ENCODE measurements at places on chromosomes 4 and X.
A peak's percentile ranks its signal among the peaks of the same experiment; 100 is the strongest.

DNA sequence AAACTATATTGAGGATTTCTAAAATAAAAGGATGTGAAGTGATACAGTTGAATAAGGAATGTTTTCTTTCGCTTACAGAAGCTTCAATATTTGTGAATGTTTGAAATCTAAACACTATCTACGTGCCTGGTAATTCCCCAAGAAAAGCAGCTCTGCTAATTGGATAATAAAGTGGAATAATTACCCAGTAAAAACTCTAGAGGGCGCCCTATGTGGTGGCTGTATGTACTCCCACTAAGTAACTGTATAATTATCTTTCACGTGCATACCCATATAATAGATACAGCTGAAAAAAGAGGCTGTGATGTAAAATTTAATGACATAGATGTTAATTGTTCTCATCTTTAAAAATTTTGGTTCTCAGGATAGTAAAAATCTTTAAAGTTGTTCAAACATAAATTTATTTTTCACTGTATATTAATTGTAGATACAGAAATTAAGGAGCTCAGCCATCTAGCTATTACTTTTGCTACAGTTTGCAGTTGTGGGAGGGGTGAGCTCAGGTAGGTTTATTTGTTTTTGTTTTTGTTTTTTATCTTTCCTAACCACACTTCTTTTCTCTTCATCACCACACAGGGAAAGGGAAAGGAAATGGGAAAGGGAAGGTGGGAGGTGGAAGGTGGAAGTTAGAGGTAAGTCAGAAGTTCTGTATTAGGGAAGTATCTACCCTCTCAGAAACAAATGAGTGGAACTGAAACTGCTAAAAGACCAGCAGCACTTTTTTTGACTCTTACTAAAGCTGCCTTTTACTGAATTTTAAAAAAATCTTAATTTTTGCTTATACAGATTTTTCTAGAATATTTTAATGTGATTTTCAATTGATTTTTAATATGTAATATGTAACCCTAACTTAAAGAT, 151.7 kb upstream of the RPS6KA6 start:
- no peaks in the 10 kb centered on the region for H3K36me3 ChIP-seq
- H3K4me3 ChIP-seq, result no peak overlapping the region
- no peak for DNase-seq
- no peaks in the 10 kb centered on the region for H3K4me1 ChIP-seq
- no peak overlapping the region for H3K27ac ChIP-seq

- DNase-seq, result no peak
- peaks cover 4% of the 10 kb centered on the region for H3K4me1 ChIP-seq
- H3K27me3 ChIP-seq, result no peaks in the 10 kb centered on the region
These were observed 45.5 kb upstream of the XIAP start for GRCh38 chrX:123814343-123814742.

GRCh38 chrX:2677764-2678163, 13.3 kb upstream of the CD99 start:
- no peak for DNase-seq
- no peak overlapping the region for H3K4me3 ChIP-seq
- no peaks in the 10 kb centered on the region for H3K36me3 ChIP-seq
- H3K4me1 ChIP-seq, result peaks cover 3% of the 10 kb centered on the region

- no peaks in the 10 kb centered on the region for H3K27me3 ChIP-seq
- H3K36me3 ChIP-seq, result peaks cover 19% of the 10 kb centered on the region
- no peak for DNase-seq
- no peak overlapping the region for H3K4me3 ChIP-seq
- H3K27ac ChIP-seq, result no peak overlapping the region
These were observed 95.0 kb downstream of the NYX start for GRCh38 chrX:41542135-41542534.

DNA sequence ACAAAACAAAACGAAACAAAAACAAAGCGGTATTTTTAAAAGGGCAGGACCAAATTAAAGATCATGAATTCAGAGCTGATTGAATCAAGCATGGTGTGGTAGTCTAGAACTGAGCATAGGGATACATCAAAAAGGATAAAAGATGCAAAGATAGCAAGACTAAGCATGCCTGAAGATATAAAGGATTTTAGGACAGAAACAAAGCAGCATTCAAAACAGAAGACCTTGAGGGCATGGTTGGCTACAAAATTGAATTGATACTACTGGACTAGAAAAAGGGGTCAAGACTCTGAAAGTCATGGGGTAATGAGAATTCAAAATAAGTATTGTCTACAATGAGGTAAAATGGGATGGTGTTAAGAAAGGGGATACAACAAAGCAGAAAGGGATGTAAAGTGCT, 41.6 kb downstream of the RAB33A start:
- peaks cover 38% of the 10 kb centered on the region for H3K36me3 ChIP-seq
- no peak overlapping the region for H3K4me3 ChIP-seq
- peaks cover 24% of the 10 kb centered on the region for H3K4me1 ChIP-seq
- H3K27ac ChIP-seq, result peak overlapping the region; percentile 44

- no peak overlapping the region for H3K4me3 ChIP-seq
- H3K27me3 ChIP-seq, result peaks cover 3% of the 10 kb centered on the region
- H3K4me1 ChIP-seq, result peaks cover under 1% of the 10 kb centered on the region
- DNase-seq, result no peak
These were observed 14.4 kb upstream of the CXCL8 start for GRCh38 chr4:73725985-73726384.

DNA sequence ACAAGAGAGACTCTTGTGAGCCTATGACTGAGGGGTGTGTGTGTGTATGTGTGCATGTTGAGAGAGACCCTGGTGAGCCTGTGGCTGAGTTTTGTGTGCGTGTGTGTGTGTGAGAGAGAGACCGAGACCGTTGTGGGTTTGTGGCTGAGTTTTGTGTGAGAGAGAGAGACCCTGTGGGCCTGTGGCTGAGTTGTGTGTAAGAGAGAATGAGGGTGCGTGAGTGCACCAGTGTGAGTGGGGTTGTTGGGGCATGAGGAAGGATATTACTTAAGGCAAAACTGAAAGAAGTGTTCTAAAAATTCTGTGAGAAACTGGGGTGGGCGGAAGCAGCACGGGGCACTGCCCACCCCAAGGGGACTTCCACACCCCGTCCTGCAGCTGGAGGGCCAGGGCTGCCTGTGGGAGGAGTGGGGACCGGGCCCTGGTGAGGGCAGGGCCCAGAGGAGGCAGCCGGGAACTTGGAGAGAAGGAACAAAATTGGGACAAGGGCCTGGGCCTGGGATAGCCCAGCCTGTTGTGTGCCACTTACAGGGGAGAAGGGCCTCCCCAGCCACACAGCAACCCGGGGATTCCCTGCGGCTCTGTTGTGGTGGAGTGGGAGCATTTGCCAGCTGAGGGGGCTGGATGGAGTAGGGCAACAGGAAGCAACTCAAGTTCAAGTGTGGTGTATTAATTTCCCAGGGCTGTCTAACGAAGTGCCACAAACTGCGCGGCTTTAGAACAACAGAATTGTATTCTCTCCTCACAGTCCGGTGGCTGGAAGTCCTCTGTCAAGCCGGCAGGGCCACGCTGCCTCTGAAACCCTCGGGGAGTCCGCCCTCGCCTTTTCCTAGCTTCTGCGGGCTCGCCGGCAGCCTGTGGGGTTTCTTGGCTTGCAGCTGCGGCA, 22.1 kb downstream of the TMEM131L start:
- peak overlapping the region; percentile 66 for H3K4me3 ChIP-seq
- H3K27me3 ChIP-seq, result no peaks in the 10 kb centered on the region
- DNase-seq, result peak; percentile 65
- peaks cover 12% of the 10 kb centered on the region for H3K36me3 ChIP-seq
- peak overlapping the region; percentile 89 for H3K27ac ChIP-seq
- H3K4me1 ChIP-seq, result peaks cover 75% of the 10 kb centered on the region

DNA sequence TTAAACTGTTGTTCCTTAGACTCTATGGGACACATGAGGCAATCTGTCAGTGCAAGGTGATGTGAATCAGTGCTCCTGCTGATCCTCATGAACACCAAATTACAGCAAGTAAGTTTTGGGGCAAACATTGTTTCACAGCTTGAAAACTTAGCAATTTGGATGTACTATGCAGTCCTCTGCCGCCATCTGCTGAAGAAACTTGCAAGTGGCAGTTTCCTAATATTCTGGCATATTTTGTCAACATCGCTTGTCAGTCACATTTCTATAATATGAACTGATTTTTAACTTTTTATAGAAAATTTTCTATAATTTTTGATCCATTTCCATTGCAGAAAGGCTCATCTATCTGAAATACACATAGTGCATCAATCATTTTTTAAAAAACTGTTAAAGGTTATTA, 56.3 kb downstream of the ZAR1 start:
- no peak overlapping the region for H3K27ac ChIP-seq
- H3K27me3 ChIP-seq, result no peaks in the 10 kb centered on the region
- peaks cover 62% of the 10 kb centered on the region for H3K36me3 ChIP-seq
- DNase-seq, result peak; percentile 42

GRCh38 chr4:40143926-40144508, 52.8 kb upstream of the RHOH start:
- peaks cover 57% of the 10 kb centered on the region for H3K36me3 ChIP-seq
- DNase-seq, result no peak
- H3K27ac ChIP-seq, result no peak overlapping the region
- no peak overlapping the region for H3K4me3 ChIP-seq
- no peaks in the 10 kb centered on the region for H3K27me3 ChIP-seq
- H3K4me1 ChIP-seq, result peaks cover 13% of the 10 kb centered on the region

DNA sequence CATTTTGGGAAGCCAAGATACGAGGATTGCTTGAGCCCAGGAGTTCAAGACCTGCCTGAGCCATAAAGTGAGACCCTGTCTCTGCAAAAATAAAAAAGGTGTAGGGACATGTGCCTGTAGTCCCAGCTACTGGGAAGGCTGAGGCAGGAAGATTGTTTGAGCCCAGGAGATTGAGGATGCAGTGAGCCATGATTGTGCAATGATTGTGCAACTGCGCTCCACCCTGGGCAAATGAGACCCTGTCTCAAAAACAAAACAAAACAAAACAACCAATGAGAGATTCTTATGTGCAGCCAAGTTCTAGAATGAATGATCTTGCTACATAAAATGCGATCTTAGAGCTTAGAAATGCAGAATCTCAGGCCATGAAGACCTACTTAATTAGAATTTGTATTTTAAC, 22.5 kb downstream of the SLC9B2 start:
- H3K36me3 ChIP-seq, result peaks cover 19% of the 10 kb centered on the region
- H3K27ac ChIP-seq, result no peak overlapping the region
- H3K4me1 ChIP-seq, result peaks cover 12% of the 10 kb centered on the region
- DNase-seq, result no peak
- H3K27me3 ChIP-seq, result no peaks in the 10 kb centered on the region

DNA sequence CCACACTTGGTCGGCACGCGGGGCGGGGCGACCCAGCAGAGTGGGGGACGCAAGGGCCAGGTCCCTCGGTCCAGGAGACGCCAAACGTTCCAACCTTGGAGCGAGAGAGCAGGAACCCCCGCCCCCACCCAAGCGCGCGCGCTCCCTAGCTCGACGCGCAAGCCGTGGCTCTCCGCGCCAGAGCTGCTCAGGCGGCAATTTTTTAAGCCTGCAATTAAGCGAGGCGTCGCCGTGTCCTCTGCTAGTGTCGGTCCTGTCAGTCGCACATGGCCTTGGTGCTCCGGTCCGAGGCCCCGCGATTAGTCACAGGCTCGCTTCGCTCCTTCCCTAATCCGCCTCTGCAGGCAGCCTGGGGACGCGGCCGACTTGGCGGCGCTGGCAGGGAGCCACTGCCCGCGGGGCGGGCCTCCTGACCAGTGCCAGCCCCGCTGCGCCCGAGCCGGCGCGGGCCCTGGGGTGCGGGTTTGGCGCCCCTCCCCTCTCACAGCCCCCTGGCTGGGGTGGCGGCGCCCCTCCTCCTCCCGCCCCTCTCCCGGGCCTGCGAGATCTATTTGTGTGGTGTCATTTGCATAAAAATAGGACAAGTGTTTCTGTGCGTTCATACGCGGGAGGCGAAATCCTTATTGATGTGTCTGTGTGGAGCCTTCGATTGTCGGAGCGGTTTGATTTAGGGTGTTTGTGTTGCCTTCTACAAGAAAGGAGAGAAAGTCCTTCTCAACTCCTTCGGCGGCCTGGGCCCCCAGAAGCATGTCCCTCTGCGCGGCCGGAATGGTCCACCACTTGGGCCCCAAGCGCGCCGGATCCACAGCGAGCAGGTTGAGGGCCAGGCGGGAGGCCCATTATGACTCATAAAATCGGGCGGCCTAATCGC, 9.8 kb upstream of the BCOR start:
- H3K27me3 ChIP-seq, result peaks cover 3% of the 10 kb centered on the region
- peak; percentile 33 for DNase-seq
- H3K27ac ChIP-seq, result peak overlapping the region; percentile 85
- H3K36me3 ChIP-seq, result no peaks in the 10 kb centered on the region
- peaks cover 18% of the 10 kb centered on the region for H3K4me1 ChIP-seq
